Cortex of kidney (tissue), 1 donor: ENCODE measurements at places on chromosomes 1 and 21.

GRCh38 chr1:60705026-60705425 lies 377.3 kb upstream of the NFIA start:
- no peak for DNase-seq

GRCh38 chr1:16184557-16185303 lies 27.7 kb downstream of the ARHGEF19 start:
- DNase-seq = no peak

- no peak for DNase-seq
Measured at GRCh38 chr1:91555821-91556531, 55.3 kb downstream of the CDC7 start.

- DNase-seq = no peak
Measured at GRCh38 chr1:158248118-158248517, 6.1 kb upstream of the CD1A start.

GRCh38 chr1:206094024-206094423 lies 23.2 kb downstream of the AVPR1B start:
- no peak for DNase-seq

DNA sequence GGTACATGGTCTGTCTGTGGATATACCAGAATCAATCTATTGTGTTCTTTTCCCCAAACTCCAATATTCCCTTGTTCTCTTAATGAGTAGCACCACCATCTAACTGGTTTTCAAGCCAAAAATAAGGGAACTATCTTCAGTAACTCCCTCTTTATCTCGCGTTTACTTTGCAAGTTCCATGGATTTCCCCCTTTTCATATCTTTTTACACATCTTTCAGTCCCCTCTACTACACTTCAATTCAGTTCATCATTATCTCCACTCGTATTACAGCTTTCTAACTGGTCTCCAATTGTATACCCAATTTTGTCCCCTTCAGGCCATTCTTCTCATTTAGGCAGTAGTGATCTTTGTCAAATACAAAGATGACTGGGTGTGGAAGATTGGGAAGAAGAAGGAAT lies 4.1 kb upstream of the TMCO1 start:
- DNase-seq = no peak

DNA sequence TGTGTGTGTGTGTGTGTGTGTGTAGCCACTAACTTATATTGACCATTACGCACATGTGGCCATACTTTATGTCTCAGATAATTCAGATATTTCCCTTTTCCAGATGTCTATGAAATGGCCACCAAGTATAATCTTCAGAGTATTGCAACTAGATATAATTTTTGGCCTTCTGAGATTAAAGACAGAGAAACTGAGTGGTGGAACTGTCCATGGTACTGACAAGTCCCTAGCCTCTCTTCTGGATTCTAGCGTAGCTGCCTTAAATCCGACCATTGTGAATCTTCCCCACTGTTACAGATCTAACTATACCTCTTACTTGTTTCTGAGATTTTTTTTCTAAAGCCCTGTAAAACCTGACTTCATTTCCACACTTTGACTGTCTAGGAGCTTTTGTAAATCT lies 100.0 kb upstream of the SERTAD4 start:
- DNase-seq = no peak

DNA sequence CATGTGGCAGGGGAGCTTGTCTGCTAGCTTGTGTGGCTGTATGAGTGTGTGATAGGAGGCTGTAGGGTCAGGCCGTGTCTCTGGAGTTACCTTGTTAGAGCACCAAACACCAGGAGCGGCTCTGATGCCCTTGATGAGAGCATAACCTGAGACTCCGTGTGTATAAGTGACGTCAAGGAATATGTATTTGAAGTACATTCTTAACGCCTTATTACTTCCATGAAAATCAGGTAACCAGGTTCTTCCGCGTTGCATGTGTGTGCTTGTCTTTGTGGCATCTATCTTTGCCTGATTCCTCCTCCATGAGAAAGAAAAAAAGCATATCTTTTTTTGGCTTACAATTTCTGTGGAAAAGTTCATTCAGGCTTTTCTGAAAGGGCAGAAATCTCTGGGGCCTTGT lies 4.6 kb downstream of the OLFML3 start:
- DNase-seq = no peak

DNA sequence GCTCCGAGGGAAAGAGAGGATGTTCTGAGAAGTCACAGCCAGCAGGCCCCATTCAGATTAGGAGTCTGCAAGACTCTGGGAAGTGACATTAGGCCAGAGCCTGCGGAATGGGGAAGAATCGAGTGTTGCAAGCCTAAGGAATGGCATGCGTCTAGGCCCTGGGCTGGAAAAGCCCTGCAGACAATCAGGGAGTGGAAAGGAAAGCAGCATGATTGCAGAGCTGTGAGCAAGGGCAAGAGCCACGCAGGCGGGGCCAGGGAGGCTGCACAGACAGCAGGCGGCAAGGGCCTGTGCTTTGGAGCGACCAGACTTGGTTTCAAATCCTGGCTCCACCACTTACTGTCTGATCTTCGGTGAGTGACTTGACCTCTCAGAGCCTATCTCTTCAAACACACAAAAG lies 118.2 kb downstream of the RRAGC start:
- no peak for DNase-seq

GRCh38 chr21:40386294-40386911 lies 460.6 kb downstream of the DSCAM start:
- no peak for DNase-seq

GRCh38 chr1:159211331-159212136 lies 6.9 kb downstream of the ACKR1 start:
- no peak for DNase-seq

GRCh38 chr1:111769517-111770146 lies 13.9 kb downstream of the DDX20 start:
- no peak for DNase-seq

- DNase-seq = no peak
Measured at GRCh38 chr1:38561725-38562124, 297.8 kb downstream of the RRAGC start.

GRCh38 chr1:22398656-22399420 lies 52.8 kb upstream of the ZBTB40 start:
- no peak for DNase-seq

DNA sequence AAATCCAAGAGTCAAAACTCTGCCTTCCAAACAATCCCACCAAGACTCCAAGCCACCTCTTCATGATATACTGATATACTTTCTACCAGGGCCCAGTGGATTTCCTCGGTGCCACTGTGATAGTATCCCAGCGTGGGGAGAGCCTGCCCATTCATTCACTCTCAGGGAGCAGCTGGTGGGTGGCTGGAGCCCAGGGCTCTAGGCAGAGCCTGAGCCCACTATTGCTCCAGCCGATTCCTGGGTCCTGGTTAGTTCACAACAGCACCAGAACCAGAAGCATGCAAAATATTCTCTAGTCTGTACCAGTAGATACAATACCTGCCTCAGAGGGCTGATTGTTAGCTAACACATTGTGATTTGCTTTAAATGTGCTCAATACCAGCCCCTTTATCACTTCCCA lies 831 bp downstream of the CSRP1 start:
- no peak for DNase-seq

GRCh38 chr1:90614872-90615271 lies 102.2 kb downstream of the BARHL2 start:
- DNase-seq = no peak

DNA sequence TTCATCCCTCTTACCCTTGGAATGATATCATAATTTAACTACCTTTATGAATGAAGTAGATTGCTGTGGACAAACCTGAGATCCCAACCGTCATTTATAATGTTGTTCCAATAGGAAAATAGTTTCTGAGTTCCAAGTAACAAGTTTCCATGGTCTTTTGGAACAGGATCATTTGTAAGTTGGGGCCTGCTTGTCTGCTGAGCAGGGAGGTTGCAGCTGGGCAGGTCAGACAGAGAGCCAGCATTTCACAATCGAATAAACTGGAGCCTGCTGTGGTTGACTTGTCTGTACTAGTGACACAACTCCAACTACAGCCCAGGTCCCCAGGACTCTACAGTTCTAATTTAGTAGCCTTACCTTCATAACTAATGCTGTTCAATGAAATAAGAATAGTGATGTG lies 18.6 kb upstream of the RALGPS2 start:
- DNase-seq = no peak

DNA sequence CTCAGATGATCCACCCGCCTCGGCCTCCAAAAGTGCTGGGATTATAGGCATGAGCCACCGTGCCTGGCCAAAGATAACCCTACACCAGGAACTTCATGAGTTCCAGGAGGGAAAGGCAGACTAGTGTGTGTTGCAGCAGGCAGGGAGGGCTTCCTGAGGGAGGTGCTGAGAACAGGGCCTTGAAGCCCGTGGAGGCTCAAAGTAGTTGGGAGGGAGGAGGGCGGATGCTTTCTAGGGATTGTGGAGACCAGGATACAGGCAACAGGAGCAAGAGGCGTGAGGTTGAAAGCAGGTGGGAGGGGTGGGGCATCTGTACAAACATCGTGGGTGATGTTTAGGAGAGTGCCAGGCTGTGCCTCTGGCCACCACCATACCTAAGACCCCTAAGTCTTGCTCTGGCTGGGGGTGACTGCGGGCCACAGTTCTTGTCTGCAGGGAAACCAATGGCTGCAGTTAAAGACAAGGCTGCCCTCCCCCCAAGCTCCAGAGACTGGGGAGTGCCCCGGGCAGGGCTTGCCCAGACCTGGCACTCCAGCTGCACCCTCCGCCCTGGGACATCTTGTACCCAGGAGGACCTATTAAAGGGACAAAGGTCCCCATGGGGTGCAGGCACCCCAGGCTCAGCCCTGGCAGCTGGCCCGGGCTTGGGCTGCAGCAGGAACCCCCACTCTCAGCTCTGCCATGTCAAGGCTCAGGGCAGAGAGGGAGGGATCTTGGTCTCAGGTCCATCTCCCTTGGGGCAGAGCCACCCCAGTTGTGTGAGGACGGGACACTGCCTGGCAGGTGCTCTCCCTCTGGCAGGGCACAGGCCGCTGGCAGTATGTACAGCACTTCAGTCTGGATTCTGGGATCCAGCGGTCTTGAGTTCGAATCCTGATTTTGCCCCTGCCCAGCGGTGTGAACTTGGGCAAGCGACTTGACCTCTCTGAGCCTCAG lies 22.1 kb upstream of the CASZ1 start:
- no peak for DNase-seq

- DNase-seq = no peak
Measured at GRCh38 chr1:23436520-23437354, 12.2 kb upstream of the TCEA3 start.

GRCh38 chr1:31445951-31446350 lies 32.9 kb downstream of the SERINC2 start:
- no peak for DNase-seq

- no peak for DNase-seq
Measured at GRCh38 chr1:156468693-156469345, 31.8 kb downstream of the MEF2D start.

DNA sequence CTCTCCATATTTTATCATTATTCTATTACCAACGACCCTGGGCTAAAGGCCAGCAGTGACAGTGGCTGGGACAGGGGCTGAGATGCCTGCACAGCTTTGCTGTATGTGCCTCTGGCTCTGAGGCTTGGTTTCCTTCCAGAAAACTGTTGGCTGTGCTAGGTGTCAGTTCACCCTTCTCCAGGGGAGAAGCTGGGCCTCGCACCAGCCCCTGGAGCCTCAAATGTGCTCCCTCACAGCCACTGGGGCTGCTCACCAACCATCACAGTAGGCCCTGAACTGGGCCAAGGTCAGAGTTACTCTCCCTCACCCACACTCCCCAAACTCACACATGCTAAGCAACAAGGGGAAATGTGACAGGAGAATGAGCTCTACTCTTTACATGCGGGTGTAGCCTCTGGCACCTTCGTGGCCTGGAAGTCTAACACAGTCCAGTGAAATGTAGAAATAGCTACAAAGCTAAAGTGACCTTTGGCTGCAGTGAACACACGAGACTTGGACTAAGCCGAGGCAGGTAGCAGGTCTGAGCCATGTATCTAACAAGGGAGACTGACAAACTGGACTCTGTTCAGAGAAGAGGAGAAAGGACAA lies 4.7 kb upstream of the CD160 start:
- no peak for DNase-seq

GRCh38 chr1:8477983-8478362 lies 160.1 kb downstream of the SLC45A1 start:
- no peak for DNase-seq

DNA sequence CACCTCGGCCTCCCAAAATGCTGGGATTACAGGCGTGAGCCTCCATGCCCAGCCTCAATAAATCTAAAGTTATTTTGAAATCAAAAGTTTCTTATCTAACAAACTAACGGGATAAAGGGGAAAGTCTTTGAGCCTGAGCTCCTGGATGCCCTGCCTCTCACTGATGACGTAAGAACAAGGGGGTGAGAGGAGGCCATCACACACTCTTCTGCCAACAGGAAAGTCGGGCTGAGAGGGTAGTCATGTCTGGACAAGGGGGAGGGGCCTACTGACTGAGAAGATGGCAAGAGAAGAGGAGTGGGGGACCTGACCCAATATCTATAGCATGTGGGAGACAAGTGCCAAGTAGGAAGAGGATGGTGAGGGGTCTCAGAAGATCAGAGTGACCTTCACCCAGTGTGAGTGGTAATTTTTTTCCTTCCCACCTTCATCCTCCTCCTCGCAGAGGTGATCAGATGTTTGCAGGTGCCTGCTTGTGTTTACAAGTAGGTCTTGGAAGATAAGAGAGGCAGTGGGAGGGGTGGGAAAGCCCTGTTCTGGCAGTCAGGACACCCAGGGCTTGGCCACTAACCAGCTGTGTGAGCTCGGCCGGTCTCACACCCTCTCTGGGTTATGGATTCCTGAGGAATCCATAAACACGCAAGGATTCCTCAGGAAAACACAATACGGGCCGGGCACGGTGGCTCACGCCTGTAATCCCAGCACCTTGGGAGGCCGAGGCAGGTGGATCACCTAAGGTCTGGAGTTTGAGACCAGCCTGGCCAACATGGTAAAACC lies 9.6 kb downstream of the UQCRHL start:
- DNase-seq = no peak

DNA sequence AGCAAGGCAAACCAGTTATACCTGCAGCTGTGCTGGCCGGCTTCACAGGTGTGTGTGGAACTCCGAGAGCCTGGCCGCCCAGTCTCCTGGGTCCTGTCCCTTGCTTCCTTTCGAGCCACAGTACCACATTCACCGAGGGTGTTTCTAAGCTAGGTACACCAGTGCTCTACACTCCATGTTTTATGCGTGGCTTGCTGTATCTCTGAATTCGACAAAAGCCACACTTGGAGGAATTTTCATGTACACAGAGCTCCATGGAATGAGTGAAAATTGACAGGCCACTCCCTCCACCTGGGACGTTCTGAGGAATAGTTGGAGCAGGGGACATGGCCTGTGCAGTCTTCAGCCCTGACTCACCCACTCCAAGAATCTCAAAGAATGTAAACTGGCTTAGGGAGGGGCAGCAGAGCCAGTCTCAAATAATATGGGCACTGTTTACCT lies 14.0 kb downstream of the ETS2 start:
- no peak for DNase-seq
